Stomach (tissue), 19 donors: ENCODE measurements at places on chromosomes 6 and 20. TPM values are rescaled to one million over a fixed set of nuclear protein-coding genes. Genes with fewer than 3 reads are reported as not detected.

DNA sequence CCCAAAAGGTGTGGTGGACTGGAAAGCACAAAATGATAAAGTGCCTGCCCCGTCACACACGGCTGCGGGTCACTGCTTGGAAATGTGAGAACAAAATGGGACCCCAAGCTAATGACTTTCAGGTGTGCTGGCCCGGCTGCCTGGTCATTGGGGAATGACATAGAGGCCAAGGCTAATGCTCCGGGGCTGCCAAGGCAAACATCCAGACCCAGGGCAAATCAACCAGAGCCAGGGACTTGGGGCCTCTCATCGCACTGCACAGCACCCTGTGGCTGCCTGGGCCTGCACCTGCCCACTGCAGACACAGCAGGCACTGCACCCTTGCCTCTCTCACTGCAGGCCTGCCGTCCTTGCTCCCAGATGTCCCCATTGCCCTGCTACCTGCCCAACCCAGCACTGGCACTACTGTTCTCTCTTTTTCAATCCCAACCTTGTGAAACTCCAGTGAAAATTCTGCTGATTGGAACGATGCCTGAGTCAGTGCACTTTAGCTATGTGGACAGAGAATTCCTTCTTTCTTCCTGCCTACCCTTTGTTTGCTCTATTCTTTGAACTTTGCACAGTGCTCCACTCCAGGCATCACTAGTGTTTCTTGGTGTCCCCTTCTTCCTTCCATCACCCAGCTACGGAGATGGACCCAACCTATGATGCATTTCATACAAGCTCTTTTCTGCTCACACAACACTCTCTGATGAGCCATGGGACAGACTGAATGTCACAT is 849.5 kb downstream of the MAFB start:
- H3K36me3 ChIP-seq, result no peaks in the 10 kb centered on the region
- H3K27me3 ChIP-seq, result no peaks in the 10 kb centered on the region
- no peaks in the 10 kb centered on the region for H3K4me1 ChIP-seq
- H3K4me3 ChIP-seq, result no peak overlapping the region
- DNase-seq, result no peak
- no peak overlapping the region for H3K27ac ChIP-seq

DNA sequence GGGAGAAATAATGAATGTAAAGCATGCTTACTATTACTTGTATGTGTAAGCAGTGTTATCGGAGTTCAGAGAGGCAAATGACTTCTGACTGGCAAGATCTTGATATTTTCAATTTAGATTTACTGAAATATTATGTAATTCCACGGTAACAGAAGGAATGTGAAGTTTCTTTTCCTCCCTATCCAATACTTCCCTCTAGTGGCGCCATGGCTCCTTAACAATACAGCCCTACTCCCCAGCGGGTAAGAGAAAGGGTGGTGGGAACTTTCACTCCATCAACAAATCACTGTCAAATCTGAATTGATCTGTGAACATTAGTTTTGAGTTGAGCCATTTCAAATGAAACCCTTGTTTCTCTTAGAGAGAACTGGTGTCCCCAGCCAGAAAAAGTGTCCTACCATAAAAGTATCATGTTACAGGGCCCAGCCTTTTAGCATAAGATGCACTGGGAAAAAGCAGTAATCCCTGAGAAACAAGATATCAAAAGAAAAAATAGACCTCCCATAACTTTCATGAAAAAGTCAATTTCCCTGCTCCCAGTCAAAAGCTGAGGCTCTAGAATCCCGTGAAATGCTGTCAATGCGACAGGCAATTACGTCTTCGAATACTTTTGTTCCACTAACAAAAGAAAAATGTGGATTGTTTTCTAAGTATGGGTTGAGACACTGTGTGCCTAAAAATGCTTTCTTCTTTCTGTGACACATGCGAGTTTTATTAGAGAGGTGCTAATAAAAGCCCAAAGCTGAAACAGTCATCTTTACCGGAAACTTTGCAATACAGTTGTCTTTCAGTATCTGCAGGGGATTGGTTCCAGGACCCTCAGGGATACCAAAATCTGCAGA is 12.9 kb downstream of the COX7A2 start:
- H3K4me3 ChIP-seq, result no peak overlapping the region
- no peak for DNase-seq
- no peaks in the 10 kb centered on the region for H3K4me1 ChIP-seq
- H3K36me3 ChIP-seq, result peaks cover under 1% of the 10 kb centered on the region

- no peak overlapping the region for H3K4me3 ChIP-seq
- no peaks in the 10 kb centered on the region for H3K36me3 ChIP-seq
- H3K4me1 ChIP-seq, result no peaks in the 10 kb centered on the region
- no peaks in the 10 kb centered on the region for H3K27me3 ChIP-seq
- DNase-seq, result no peak
- no peak overlapping the region for H3K27ac ChIP-seq
Measured at GRCh38 chr6:122695188-122695587, 84.3 kb upstream of the FABP7 start.

- no peak for DNase-seq
- H3K4me3 ChIP-seq, result no peak overlapping the region
- H3K27me3 ChIP-seq, result no peaks in the 10 kb centered on the region
- H3K27ac ChIP-seq, result no peak overlapping the region
- H3K36me3 ChIP-seq, result no peaks in the 10 kb centered on the region
- H3K4me1 ChIP-seq, result no peaks in the 10 kb centered on the region
Measured at GRCh38 chr6:89364586-89364985, 12.1 kb upstream of the UBE2J1 start.

DNA sequence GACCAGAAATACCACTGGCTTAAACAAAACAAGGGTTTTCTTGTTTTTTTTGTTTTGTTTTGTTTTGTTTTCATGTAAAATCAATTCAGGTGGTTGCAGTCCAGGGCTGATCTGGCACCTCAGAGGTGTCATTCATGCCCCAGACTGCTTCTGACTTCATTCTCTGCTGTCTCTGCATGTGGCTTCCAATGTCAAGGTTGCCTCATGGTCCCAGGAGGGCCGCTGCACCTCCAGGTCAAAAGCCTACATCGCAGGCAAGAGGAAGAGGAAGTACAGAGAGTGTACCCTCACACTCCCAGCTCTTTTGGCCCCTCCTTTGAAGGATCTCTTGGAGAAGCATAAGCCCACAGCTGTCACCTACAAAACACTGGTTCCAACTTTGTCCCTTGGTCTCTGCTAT is 1.4 kb upstream of the BTN3A1 start:
- no peak for DNase-seq
- no peak overlapping the region for H3K27ac ChIP-seq
- no peaks in the 10 kb centered on the region for H3K27me3 ChIP-seq
- H3K4me1 ChIP-seq, result no peaks in the 10 kb centered on the region
- no peak overlapping the region for H3K4me3 ChIP-seq
- no peaks in the 10 kb centered on the region for H3K36me3 ChIP-seq

- DNase-seq, result no peak
- no peak overlapping the region for H3K27ac ChIP-seq
- no peaks in the 10 kb centered on the region for H3K27me3 ChIP-seq
Measured at GRCh38 chr6:97630604-97631003, 347.6 kb upstream of the MMS22L start.

DNA sequence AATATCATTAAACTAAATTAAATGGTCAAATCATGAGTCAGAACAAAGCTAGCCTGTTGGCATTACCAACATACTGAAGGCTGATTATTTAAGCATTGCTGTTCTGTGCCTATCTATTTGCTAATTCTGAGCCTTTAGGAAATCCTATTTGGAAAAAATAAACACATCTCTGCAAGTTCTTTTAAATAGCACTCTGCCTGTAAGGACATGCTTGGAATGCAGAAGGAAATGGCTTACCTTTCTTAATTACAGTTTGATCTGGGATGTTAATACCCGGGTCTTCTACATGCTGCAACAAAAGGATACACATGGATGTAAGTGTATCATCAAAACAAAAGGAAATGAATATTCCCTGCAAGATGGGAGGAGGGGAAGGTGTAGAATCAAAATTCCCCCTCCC is 8.3 kb downstream of the TFAP2A start:
- no peak for DNase-seq
- H3K4me1 ChIP-seq, result peaks cover 13% of the 10 kb centered on the region
- no peak overlapping the region for H3K4me3 ChIP-seq
- H3K27me3 ChIP-seq, result peaks cover 23% of the 10 kb centered on the region
- no peak overlapping the region for H3K27ac ChIP-seq
- H3K36me3 ChIP-seq, result no peaks in the 10 kb centered on the region

- no peak for DNase-seq
- H3K27me3 ChIP-seq, result no peaks in the 10 kb centered on the region
- no peak overlapping the region for H3K4me3 ChIP-seq
- no peaks in the 10 kb centered on the region for H3K36me3 ChIP-seq
Measured at GRCh38 chr6:53124131-53124800, 24.4 kb downstream of the GCM1 start.

DNA sequence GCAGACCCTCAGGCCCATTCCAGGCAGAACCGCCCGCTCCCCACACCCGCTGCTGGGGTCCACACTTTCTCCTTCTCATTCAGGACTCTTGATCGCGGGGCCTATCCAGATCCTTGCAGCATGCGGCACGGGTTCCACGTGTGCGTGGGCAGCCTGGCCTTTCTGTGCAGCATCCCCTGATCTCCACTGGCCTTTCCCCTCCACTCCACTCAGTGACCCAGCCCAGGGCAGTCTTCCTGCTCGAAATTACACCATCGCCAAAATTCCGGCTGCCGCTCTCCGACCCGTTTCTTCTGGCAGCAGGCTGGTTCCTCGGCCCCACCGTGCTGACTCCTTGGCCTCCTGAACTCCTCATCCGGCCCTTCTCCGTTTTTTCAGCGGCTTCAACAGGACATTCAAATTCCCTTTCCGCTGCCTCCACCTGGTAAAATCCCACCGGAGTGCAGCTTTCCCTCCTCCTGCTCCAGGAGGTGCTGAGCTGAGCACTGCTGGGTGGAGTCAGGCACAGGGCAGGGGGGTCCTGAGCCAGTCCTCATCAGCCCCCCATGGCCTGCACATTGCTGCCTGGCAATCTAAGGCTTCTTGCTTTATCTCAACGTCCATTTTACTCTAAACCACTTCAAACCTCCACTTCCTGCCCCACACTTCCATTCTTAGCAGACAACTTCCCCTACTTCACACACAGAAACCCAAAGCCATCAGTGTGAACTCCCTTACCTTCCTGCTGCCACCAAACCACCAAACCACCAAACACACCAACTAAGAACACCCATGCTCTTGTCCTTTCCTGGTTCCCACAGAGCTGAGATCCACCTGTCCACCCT is 9.0 kb downstream of the SFT2D1 start:
- H3K36me3 ChIP-seq, result peaks cover 6% of the 10 kb centered on the region
- peaks cover 46% of the 10 kb centered on the region for H3K4me1 ChIP-seq
- H3K27ac ChIP-seq, result no peak overlapping the region
- H3K27me3 ChIP-seq, result no peaks in the 10 kb centered on the region
- no peak for DNase-seq

DNA sequence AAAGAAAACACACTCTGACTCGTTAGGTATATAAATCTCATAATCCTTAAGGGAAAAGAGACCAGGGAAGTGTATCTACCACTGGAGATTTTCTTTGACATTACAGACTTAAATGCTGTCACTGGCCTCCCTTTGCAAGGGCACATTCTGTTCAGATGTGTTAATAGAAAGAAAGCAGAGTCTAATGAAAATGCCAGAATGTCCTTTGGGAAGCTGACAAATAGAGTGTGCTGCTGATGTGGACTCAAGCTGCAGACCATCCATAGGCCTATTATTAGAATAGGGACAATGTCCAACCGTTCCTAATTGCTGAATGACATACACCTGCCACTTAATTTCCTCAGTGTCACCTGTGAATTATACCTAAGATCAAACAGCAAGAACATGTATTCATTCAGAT is 41.2 kb downstream of the SLC35D3 start:
- peaks cover 5% of the 10 kb centered on the region for H3K4me1 ChIP-seq
- no peak for DNase-seq
- no peaks in the 10 kb centered on the region for H3K36me3 ChIP-seq
- no peak overlapping the region for H3K27ac ChIP-seq
- H3K4me3 ChIP-seq, result no peak overlapping the region

- no peaks in the 10 kb centered on the region for H3K27me3 ChIP-seq
- H3K27ac ChIP-seq, result no peak overlapping the region
- H3K36me3 ChIP-seq, result no peaks in the 10 kb centered on the region
- H3K4me3 ChIP-seq, result no peak overlapping the region
Measured at GRCh38 chr6:19569563-19569962, 267.6 kb upstream of the ID4 start.

DNA sequence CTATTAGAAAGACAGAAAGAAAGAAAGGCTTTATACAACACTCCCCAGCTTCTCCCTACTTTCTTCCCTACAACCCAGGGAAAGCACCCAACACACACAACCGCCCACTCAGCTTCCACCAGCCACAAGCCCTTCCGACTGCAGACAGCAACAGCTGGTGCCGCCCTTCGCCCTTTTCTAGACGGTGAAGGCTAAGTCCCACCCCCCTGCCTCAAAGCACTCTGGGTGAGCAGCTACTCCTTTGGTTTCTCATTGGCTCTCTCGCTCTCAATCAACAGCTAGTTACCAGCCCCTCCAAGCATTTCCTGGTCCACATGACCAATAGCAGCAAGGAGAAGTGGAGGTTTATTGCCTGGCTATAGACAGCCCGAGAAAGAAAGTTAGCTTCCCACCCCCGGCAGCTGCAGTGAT is 230.1 kb upstream of the MOCS1 start:
- no peak for DNase-seq
- no peak overlapping the region for H3K4me3 ChIP-seq
- no peak overlapping the region for H3K27ac ChIP-seq
- no peaks in the 10 kb centered on the region for H3K4me1 ChIP-seq

The RNF182 gene
- total RNA-seq, result not detected

The CHRNA4 gene
- not detected for total RNA-seq
